Stimulated activated CD4-positive, alpha-beta T cell treated with anti-CD3 and anti-CD28 coated beads, Interleukin-12 subunit alpha, Interleukin-12 subunit beta, amount 100 ng/mL, for 24 hours (primary cell): ENCODE measurements at places on chromosomes 2 and 18.

- no peak for DNase-seq
Measured at GRCh38 chr2:144004742-144005141, 515.2 kb downstream of the ZEB2 start.

DNA sequence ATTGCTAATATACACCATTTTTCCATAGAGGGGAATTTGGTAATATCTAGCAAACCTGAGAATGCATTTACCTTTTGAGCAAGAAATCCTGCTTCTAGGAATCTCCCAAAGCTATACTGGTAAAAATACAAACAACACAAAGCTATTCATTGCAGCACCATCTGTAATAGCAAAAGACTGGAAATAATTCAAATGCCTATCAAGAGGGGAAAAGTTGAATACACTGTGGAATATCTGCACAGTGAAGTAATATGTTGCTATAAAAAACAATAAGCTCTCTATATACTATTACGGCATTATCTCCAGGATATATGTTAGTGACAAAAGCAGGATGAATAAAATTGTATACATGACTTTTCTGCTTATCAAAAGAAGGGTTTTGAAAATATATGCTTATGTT is 112.3 kb upstream of the CHAC2 start:
- no peak for DNase-seq

DNA sequence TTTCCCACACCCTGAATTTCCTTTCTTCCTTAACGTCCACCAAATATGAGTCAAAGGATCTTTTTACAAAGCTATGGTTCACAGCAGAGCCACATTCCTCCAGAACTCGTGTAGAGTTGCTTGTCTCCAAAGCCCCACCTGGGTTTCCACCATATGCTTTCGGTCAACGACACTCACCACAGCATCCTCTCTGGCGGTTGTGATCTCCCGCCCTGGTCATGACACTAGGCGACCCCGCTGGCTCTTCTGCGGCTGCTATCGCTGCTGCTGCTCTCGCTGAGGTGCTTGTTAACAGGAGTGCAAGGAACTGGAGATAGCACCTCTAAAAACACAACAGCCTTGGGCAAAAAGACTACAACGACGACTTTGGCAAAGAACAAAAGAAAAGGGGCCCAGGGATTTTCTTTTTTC is 340 bp downstream of the SLC40A1 start:
- DNase-seq, result no peak

DNA sequence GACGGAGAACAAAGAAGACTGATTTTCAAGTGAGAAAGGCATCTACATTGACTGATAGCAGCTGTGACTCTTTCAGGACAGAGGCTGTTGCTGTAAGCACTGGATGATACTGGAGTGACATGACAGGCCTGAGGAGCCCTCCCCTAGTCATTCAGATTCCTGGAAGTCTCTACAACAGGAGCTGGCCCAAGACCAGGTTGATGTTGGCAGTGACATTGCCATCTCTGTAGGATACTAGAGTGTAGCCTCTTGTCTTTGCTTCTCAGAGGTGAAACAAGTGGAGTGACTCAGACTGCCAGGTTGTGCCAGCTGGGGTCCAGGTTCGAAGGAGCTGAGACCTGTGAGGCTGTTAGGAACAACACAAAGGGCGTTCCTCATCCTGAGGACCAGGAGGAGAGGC is 44.7 kb upstream of the SH3RF3 start:
- no peak for DNase-seq

DNA sequence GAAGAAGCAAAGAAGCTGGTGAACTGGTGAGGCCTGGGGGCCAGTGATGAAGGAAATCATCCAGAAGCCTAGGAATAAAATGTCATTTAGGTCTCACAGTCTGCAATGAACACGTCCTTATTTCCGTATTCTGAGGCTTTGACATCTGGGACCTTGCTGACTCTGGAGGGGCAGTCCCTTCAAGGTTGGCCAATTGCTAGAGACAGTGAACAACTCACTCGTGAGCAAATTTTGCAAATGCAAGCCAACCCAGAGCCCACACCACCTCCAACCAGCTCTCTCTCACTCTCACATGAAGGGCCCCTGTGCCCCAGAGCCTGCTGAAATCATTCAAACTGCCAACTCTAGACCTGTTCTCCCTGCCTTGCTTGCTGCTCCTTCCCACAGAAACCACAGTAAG is 279.1 kb upstream of the LYPD1 start:
- DNase-seq, result no peak
